GM10248 (cell line): ENCODE measurements at places on chromosomes 1 and 21.

GRCh38 chr21:26756491-26757159, 88.6 kb downstream of the ADAMTS1 start:
- DNase-seq = no peak

- DNase-seq = no peak
Measured at GRCh38 chr1:19387045-19387467, 74.9 kb downstream of the SLC66A1 start.

DNA sequence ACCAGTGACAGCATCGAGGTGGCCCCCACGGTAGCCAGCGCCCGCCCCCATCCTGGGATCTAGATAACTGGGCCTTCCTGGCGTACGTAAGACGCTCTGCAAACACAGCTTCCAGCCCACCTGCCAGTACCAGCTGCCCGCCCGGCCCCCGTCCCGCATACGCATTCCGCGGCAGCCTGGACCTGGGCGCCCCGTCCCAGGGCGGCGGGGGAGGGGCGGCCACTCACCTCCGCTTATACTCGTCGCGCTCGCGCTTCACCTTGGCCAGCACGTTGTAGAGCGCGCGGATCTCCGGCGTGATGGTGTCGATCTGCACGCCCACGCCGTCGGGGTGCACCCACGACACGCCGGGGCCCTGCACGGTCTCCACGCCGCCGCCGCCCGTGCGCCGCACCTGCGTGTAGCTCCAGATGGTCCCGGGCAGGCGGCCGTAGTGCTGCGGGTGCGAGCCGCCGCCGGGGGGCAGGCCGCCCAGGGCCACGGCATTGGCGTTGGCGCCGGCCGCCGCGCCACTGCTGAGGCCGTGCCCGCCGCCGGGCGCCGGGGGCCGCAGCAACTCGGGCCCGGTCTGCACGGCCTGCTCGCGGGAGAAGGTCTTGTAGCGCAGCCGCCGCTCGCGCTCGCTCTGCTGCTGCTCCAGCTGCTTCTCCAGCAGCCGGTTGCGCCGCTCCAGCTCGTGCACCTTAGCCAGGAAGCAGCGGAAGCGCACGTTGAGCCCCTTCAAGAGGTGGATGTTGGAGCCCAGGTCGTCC, 859 bp downstream of the IFFO2 start:
- no peak for DNase-seq

GRCh38 chr1:221740993-221741702, 741 bp downstream of the DUSP10 start:
- DNase-seq = no peak

GRCh38 chr1:223617323-223618070, 48.0 kb downstream of the CAPN8 start:
- DNase-seq = no peak

- no peak for DNase-seq
Measured at GRCh38 chr1:110430366-110430765, 20.6 kb upstream of the PROK1 start.

DNA sequence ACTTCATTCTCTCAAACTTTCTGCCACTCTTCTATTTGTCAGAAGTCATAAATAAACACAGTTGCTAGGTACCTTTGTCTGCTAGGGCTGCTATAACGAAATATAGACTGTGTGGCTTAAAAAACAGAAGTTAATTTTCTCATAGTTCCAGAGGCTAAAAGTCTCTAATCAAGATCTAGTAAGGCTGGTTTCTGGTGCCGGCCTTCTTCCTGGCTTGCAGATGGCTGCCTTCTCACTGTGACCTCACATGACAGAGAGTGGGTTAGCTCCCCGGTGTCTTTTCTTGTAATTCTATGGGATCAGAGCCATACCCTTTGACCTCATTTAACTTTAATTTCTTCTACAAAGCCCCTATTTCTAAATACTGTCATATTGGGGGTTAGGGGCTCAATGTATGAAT, 5.9 kb downstream of the PDC start:
- DNase-seq = no peak

- DNase-seq = no peak
Measured at GRCh38 chr1:163826500-163826899, 504.7 kb downstream of the NUF2 start.

- DNase-seq = no peak
Measured at GRCh38 chr1:67666636-67667035, 18.4 kb upstream of the GADD45A start.

- no peak for DNase-seq
Measured at GRCh38 chr1:31376375-31377134, 3.7 kb upstream of the FABP3 start.

GRCh38 chr1:210441028-210441427, 112.3 kb downstream of the HHAT start:
- no peak for DNase-seq

- DNase-seq = no peak
Measured at GRCh38 chr1:160453443-160453842, 53.1 kb downstream of the VANGL2 start.

- no peak for DNase-seq
Measured at GRCh38 chr1:184640505-184640904, 114.2 kb downstream of the EDEM3 start.

- no peak for DNase-seq
Measured at GRCh38 chr1:47901001-47901575, 96.1 kb downstream of the TRABD2B start.

DNA sequence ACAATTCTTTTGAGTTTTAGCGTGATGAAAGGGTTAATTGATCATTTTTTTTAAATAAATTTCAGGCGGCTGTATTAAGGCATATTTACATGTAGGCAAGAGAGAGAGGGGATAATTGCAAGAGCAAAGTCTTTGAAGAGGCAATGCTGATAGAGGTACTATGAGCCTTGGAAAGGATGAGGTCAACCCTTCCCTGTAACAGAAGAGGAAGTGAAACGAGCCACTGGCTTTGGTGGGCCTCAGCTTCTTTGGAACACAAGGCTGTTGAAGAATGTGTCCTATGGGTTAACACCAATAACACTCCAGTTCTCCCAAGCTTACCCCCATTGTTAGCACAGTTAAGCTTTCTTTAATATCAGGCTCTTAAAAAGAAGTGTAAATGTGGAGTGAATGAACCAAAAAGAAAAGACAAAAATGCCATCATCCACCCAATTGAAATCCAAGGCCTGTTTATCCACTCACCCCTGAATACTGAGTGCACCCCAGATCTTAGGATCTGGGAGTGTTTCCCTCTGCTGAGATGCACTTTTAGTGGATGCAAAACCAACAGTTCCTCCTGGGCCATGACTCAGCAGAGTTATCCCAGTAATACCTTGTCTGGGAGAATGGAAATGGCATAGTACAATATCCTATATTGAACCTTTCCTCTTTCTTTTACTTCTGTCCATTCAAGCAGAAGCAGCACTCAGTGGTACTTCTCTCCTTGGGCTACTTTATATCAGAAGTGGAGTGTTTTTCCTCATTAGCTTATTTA, 216.4 kb downstream of the SLC44A5 start:
- no peak for DNase-seq

- DNase-seq = no peak
Measured at GRCh38 chr1:155000411-155000725, 2.2 kb upstream of the ZBTB7B start.

DNA sequence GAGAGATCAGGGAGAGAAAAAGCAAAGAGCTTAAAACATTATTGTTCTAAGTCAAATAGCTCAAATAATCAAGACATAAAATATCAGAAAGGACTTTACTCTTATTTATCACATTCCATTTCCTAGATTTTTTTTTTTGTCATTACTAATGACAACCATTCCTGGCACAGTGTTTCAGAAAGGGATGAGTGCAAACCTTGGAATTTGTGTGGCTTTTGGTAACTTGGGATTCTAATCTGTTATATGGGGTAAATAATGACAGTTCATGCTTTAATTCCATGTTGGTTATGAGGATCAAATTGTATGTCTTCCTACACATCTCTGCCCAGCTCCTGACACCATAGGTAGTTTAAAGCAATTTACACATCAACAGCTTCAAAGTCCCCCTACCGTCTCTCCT, 358.4 kb upstream of the ADGRL4 start:
- DNase-seq = no peak

GRCh38 chr1:71242239-71242638, 161.4 kb upstream of the ZRANB2 start:
- DNase-seq = no peak

DNA sequence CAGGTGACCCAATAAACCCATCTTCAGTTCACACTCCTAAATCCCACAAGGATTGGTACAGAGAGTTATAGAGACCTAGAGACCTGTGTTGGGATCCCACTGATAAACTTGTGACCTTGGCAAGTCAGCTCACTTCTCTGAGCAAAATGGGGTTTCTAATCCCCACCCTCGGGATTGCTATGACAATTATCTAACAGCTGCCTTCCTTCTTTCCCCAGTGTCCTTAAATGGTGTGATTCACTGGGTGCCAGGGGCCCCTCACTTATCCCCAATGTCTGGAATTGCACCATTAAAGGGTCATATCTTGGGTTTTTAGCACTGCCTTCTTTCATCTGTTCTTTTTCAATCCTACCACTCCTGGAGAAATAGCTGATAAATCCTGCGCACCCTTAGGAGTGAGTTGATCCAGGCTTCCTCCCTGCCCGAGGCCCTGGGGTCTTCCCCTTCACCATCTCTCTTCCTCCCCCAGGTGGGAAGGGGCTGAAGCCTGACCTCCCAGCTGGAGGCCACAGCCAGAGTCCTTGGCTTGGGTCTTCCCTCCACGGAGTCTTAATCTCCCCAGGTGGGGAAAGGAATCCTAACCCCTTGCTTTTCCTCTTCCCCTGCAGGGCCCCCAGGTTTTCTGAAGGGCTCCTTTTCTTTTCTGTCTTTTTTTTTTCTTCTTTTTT, 39.7 kb downstream of the LACTBL1 start:
- DNase-seq = peak; percentile 5

DNA sequence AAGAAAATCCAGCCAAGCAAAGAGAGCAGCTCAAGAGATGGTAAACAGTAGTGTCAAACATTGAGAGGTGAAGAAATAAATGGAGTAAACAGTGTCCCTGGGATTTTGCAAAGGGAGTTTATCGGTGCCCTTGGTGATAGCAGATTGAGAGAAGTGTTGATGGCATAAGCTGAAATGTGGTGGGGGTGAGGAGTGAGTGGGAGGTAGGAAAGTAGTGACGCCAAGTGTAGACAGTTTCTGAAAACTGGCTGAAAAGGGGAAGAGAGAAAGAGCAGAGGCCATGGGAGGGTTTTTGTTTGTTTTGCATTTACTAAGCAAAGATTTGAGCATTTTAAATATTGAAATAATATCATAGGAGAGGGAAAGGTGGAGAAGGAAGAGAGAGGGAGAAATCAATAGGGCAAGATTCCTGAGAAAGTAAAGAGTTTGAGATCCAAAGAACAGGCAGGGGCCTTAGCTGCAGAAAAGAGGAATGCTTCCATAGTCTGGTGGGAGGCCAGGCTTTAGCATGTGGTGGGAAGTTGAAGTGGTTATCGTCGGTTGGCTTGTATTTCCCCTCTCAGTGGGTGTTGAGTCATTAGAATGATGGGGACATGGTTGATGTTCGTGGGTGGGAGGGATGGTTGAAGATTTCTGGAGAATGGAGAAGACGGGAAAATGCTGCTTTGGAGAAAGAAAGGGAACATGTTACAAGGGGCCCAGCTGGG, 26.8 kb upstream of the RASAL2 start:
- DNase-seq = peak; percentile 67

DNA sequence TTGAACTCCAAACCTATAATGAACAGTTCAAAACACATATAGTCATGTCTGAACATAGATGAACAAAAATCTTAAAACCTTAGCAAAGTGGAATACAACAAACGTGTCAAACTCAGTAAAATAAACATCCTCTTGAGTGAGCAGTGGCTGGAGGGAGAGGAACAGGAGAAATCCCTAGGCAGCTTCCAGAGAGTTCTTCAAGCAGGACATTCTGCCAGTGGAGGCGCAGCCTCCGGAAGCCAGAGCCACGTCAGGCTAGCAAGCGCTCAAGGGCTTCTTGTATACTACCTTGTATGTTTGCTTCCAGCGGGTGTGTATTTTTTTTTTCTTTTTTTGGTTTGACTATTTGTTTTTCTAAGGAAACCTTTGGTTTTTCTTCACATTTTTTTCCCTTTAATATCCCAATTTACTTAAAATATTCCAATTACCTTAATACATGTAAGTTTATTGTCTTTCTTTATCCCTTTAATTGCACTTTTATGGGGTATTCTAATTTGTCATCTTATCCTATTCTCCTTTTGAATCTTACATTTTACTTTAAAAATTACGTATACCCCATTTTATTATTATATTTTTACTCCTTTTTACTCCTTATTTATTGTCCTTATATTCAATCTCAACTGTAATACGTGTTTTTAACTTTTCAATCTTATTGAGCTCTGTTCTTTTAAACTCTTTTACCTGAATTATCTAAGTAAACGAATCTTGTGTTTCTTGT, 42.0 kb downstream of the COLGALT2 start:
- DNase-seq = no peak

DNA sequence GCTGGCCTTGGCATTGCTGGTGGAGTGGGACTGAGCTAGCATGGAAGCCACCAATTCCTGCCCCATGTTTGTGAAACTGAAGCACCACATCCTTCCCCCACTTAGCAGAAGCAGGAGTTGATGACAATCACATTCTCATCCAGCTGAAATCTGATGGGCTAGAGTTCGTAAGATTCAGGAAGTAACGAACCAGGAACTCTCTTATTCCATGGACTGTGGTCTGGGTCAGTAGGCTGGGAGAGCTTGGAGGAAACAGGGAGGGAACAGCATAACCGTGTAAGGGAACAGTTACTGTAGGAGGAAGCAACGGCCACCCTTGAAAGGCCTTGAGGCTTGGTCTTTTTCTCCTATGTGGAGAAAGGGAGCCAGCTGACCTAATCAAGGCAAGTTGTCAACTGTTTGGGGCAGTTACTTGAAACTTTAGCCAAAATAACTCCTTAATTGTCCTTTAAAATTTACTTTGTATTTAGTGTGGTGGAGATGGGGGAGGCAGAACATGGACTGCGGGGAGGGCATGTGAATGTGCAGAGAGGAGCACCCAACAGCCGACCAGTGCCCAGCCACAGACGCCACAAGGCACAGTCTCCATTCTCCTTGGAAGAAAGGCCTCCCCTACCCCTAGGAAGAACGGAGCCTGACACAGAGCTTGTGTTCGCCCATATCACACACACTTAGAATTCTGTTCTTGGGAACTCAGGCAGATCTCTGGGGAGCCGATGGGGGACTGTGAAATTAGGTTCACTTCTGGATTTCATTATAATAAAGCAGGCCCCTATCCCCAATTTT, 2.0 kb upstream of the COQ8A start:
- no peak for DNase-seq

- DNase-seq = no peak
Measured at GRCh38 chr21:38619480-38619879, 121.2 kb upstream of the ERG start.

DNA sequence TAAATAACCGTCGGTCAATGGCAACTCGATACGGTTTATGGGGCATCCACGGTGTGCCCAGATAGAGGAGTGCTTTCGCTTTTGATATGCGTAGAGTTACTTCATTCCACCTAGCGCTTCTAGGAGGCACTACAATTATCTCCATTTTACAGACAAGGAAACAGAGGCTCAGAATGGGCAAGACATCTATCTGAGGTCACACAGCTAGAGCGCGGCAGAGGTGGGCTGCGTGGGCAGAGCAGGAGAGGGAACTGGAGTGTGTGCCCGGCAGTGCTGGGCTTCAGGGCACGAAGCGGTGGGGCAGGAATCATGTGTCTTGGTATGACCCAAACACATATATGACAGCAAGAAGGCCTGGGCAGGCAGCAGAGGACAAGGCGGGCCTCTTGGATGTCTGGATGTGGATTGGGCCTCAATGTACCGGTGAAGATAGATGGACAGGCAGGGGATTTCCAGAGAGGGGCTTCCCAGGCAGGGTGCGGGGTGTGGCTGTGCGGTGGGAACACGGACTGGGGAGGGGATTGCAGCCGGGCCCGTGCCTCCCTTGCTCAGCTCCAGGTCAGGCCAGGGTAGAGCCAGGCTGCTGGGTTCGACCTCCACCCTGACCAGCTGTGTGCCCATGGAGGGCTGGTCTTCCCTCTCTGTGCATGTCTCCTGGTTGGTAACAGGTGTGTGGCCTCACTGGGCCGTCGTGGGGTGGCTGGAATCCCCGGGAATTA, 21.2 kb downstream of the TP73 start:
- peak; percentile 50 for DNase-seq
